ENCODE measurements at places on chromosomes 6 and 20. TPM values are rescaled to one million over a fixed set of nuclear protein-coding genes. Genes with fewer than 3 reads are reported as not detected.

GSTA2 gene
- not detected for total RNA-seq

RALY gene
- 102 TPM for total RNA-seq

SRSF12 gene
- total RNA-seq: 0.18 TPM

RIOK1 gene
- 13.4 TPM for total RNA-seq

GRCh38 chr20:4869290-4870193, 131.8 kb downstream of the SLC23A2 start:
- DNase-seq: no peak

GRCh38 chr6:11989386-11989785, 22.7 kb upstream of the HIVEP1 start:
- no peak for DNase-seq

DNA sequence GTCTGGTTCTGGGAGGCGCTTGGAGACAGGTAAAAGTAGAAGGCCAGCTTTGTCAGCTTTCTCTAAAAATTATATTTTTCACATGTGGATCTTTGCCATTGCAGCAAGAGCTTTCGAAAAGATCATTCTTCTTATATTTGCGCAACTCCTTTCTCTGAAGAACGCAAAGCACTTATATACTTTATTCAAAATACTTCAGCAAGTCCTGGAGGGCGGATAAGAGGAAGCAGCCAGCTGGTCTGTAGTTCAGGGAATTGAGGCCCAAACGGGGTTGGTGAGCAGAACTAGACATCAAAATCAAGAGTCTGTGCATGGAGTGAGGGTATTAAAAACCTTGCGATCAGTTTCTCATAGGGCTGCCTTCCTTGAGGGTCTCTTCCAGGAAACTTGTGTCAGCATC, 182.3 kb downstream of the DTNBP1 start:
- DNase-seq: no peak

DNA sequence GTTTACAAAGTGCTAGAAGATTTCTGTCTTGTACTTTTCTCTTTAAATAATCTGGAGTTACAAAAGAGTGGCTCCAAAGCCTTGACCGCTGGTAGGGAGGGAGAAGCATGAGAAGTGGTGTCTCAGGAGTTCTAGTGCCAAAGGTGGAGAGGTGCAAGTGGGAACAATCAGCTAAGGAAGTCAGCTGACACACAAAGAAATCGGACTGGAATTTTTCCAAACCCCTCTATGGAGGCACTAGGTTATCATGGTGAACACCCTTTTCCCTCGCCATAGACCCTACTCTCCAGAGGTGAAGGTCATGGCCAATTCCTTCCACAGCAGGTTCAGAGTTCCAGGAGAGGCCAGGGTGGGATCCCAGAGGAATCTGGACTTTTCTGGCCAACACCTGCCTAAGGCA, 14.8 kb downstream of the PLAGL2 start:
- no peak for DNase-seq

DNA sequence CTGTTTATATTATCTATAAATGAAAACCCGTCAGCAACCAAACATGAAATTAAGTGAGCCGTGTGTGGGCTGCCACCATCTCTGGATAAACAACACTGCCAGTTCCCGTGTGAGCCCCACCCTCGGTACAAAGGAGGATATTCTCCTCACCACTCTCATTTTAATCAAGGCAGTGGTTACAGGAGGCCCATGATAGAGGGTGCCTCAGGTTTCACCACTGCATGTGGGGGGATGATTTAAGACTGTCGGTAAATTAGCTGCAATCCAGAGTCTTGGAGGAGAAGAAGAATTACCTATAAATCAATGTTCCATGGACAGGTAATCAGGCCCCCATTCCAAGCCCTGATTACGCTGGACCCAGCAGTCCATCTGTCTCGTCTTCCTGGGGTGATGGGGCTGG, 361.6 kb upstream of the SULF2 start:
- no peak for DNase-seq

DNA sequence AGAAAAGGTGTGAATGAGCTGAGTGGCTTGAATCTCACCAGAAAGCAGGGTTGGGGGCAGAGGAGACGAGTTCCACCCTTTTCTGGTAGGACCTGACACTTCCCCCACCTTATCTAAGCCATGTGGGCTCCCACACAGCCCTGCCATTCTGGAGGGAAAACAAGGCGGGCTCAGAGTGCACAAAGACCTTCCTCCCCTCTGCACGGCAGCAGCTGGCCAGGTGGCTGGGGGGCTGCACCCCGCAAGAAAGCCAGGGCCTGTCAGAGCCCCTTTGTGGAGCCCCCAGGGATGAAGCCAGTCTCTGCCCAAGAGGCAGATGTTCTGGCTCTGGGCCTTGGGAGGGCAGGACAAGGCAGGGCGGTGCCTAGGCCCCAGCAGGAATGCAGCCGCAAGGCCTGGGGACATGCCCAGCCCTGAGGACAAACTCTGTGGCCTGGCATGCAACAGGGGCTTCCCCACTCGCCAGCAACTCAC, 48.4 kb upstream of the DSN1 start:
- no peak for DNase-seq

DNA sequence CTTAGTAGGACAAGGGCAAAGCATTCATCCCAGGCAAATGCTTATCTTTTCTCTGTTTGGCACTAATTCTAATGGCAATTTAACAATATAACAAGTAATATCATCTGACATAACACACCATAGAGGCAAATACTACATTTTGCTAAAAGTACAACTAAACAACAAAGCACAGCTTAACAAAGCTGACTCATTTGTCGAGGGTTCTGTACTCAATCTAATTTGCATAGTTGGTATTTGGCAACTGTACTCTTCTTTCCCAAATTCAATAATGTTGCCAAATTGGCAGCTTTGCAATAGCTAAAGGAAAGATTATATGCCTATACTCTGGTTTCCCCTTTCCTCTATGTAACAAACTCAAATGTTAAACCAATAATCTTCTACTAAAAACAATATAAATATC, 461.0 kb downstream of the PKHD1 start:
- DNase-seq: no peak

DNA sequence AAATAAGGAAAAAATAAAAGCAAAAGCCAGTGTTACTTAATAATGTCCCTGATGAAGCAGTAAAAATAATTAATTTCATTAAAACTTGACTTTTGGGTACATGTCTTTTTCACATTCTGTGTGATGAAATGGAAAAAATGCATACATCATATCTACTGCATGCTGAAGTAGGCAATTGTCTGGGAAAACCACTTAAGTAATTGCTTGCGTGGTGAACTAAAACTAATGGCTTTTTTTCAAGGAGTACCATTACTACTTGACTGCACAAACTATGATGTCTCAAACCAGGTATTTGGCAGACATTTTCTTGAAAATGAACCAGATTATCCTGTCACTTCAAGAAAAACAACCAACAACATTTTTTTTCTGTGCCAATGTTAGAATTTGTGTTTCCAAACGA, 91.3 kb upstream of the AKIRIN2 start:
- DNase-seq: no peak

- DNase-seq: no peak
Measured at GRCh38 chr6:118744261-118744941, 93.0 kb upstream of the CEP85L start.

- DNase-seq: no peak
Measured at GRCh38 chr6:34275128-34275804, 26.5 kb upstream of the SMIM29 start.

DNA sequence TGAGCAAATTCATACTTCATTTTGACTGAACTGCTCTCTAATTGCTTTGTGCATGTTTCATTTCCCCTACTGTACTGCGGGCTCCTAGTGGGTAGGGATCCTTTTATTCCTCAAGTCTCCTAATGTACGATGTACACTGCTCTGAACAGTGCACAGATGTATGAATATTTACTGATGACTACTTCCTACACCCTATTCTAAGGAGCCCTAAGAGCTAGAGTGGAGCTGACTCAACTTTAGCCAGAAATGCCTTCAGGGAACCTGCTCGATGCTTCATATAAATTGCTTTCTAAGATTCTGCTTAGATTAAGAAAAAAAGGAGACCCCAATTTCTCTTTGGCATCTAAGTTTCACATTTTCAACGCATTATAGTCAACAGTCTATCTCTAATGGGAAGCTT, 47.6 kb upstream of the SPDEF start:
- no peak for DNase-seq

Data from heart right ventricle (tissue), 16 donors.